Esophagus mucosa (tissue), 1 donor: ENCODE measurements at places on chromosomes 1 and 21.
A peak's percentile ranks its signal among the peaks of the same experiment; 100 is the strongest.

DNA sequence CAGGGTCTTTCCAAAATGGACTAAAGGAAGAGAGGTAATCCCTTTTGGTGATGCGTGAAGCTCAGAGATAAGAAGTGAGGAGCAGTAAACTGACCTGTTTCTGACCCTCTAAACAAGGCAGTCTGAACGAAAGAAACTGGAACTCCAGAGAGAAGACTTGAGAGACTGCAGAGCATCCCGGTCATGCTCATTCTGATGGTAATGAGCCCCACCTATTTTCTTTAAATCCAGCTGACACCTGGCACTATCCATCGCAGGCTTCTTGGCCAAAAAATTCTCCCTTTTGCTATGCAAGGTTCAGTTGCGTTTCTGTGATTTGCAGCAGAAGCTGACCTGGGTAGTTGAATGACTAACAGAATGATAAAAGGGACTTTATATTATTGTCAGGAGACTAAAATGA, 105.9 kb upstream of the KCNK2 start:
- no peak for ATAC-seq

DNA sequence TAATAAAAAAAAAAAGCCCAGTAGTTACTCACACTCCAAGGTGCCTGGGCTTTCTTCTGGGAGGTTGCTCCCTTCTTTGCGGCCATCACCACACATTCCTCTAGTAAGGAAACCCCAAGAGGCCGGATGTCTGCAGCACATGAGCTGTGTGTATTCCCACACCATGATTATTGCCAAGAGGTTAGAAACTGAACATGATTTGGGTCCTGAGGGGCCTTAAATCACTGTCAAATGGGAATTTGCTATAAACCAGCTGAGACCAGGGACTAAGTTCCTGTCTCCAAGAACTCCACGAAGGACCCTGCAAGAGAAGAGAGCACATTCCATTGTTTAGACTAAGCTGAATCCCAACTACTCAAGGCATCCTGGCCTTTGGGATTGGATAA, 85.3 kb upstream of the SSX2IP start:
- ATAC-seq, result no peak

GRCh38 chr1:18581420-18581880, 49.2 kb upstream of the PAX7 start:
- ATAC-seq, result peak; percentile 59

DNA sequence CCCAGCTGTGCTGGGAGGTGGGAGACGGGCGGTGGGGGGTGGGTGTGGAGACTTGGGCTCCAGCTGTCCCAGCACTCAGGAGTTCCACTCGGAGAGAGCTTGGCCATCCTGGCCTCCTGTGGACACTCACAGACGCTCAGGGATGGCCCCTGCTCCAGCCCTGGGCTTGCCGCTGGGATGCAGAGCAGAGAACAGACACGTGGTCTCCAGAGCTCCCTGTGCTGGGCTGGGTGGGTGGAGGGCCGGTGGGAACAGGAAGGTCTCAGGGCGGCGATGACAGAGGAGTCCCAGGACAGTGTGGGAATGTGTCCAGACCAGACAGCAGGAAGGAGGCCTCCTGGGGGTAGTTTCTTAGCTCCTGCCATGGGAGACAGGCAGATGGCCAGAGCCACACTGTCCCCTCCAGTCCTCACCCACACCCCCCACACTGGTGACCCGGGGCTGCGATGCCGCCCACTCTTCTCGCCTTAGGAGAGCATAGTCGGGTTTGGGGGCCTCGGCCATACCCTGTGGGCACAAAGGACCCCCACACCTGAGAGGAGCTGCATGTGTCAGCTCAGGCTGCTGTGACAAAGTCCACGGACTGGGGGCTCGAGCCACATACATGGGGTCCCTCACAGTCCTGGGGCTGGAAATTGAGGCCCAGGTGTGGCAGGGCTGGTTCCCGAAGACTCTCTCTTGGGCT, 2.0 kb downstream of the KRTAP10-9 start:
- ATAC-seq, result peak; percentile 20

DNA sequence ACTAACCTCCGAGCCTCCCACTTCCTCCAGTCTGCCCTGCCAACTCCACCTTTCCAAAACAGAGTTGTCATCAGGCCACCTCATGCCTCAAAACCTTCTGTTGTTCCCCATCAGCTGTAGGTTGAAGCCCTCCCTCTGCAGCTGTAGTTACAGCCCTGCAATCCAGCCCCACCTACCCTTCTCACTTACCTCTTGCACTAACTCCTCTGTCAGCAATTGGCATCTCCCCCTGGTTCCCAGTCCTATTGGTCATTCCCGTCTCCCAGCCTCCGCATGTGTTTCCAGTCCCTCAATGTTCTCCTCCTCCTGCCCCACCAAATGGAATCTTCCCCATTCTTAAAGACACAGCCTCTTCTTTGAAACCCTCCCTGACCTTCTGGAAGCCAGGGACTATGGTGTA, 100.1 kb upstream of the GCLM start:
- no peak for ATAC-seq

DNA sequence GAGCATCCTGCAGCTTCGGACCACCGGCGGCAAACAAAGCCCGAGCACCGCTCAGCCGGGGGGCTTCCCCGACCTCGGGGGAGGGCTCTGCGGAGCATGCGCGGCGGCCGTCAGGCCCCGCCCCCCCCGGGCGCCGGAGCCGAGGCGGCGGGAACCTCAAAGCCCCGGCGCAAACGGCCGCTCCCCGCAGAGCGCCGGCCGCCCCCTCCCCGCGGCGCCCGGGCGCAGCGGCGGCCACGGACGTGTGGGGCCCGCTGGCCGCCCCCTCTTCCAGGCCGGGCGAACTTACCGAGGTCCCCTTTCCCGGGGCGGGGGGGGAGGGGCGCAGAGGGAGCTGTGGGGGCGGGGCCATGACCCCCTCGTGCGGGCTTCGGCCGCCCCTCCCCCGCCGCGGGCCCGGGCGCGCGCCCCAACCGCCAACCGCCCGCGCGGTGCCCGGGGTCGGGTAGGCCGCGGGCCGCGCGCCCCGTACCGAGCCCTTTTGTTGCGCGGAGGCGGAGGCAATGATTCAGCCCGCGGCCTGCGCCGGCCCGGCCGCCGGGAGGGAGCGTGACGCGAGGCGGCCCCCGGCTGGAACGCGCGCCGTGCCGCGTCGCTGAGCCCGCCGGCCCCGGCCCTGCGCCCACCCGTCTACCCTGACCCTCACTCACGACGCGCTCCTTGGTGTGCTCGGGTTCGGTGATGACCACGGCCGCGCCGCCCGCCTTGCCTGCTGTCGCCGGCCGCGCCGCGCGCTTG, 1.7 kb downstream of the RCC2 start:
- ATAC-seq, result peak; percentile 8

GRCh38 chr1:198867182-198867581, 228.3 kb downstream of the PTPRC start:
- no peak for ATAC-seq

GRCh38 chr21:27477296-27477695, 510.4 kb upstream of the ADAMTS5 start:
- no peak for ATAC-seq

DNA sequence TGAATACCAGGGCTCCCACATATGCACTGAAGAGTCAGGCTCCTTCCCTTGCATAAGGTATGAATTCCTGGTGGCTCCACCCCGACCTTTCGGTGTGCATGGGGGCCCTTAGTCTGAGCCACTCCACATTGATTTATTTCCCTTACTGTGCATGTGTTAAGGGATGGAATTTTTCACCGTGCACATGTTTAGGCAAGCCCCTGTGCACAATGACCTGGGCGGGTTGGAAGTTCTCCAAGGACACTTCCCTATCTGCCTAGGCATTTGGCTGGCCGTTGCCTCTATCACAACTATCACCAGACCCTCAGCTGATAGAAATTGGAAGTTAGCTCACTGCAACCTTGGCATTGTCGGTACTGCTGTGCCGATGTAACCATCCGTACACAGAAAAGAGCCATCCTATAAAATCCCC, 9.7 kb downstream of the S100A6 start:
- ATAC-seq, result peak; percentile 68

DNA sequence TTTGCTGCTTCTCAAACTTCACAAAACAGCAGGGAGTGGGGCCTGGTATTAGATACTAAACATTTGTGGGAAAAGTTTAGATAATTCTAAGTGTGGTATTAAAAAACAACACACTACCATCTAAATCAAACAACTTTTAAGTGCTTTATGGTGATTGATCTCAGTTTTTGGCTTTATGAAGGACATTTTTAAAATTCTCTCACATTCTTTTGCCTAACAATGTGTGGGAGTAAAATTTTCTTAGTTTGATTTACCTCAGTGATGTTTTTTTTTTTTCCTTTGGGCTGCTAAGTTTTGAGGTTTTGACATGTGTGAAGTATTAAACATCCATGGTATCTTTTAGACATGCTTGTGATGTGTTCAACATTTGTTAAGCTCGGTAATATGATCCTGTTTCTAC, 116.2 kb downstream of the DISP1 start:
- ATAC-seq, result no peak

DNA sequence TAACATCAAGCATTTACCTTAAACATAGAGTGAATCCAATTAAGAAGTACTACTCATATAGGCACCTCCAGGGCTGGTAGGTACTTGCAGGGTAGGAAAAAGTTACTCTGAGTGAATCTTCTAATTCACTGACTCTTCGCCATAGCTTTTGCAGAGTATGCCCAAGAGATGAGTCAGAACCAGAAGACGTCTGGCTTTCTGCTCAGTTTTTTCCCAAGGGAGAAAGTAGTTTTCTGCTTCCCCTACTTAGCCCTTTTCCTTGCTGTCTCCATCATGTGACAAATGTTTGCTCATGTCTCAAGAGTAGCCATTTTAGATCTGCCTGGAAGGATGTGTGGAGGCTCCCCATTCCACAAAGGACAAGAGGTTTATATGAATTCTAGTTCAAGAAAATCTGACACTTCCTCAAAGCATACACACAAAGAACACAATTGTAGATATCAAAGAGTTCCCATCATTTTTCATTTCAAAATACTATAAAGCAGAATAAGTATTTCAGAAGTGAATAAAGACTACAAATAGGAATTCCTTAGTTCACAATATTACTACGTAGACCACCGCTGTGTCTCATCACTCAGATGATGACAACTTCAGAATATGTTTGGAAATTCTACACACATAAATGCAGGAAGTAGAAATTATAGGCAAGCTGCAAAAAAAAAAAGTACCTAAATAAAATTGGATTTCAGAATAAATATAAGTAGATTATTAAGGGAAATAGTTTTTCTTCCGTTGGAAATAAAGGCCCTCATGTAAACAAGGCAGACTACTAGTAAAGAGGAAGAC, 98.5 kb downstream of the ASH1L start:
- no peak for ATAC-seq

DNA sequence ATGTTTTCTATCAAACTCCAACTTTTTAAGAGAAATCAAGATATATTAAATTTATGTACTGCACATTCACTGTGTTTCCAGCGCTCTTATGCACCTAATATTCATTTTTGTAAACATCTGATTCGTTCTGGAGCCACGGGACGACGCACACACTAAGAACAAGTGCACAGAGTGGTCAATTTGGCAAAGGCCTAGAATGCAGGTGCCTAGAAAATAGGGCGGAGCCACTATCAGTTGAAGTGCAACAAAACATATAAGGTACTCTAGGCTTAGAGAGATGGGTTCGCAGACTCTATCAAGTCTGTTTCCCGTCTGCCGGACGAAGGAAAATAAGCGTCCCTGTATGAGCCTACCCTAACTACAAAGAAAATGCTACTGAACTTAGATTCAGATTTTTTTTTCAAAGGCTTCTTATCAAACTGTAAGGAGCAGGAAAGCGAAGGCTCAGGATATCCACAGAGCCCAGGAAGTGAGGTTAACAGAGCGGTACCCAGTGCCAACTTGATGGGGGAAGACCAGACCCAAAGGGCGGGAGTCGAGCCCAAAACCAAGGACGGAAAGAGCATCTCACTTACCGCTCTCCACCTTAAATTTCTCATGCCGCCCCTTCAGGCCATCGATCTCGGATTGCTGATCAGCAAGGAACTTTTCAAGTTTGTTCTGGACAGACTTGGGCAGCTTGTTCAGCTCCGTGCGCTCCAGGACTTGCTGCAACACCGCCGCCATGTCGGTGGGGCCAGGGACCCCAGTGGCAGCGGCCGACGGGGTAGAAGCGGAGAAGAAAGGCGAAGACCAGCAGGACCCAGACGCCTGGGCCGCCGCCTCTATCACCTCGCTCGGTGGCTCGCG, 526 bp downstream of the TPR start:
- no peak for ATAC-seq

DNA sequence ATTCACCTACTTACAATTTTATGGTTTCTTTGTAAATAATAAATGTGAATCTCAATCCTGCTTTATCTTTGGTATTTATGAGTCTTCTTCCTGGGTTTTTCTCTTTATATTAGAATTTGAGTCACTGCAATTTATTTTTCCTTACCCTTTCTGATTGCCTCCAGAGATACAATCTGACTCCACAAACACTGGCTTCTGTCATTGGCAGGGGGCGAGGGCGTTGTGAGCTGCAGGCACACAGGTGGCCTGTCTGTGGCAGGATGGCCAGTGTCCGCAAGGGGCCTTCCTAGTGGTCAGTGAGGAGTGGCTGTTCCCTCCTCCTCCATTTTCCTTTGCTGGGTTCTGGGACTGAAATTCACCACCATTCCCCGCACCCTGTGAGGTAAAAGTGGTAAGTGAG, 2.0 kb upstream of the MTARC1 start:
- no peak for ATAC-seq

DNA sequence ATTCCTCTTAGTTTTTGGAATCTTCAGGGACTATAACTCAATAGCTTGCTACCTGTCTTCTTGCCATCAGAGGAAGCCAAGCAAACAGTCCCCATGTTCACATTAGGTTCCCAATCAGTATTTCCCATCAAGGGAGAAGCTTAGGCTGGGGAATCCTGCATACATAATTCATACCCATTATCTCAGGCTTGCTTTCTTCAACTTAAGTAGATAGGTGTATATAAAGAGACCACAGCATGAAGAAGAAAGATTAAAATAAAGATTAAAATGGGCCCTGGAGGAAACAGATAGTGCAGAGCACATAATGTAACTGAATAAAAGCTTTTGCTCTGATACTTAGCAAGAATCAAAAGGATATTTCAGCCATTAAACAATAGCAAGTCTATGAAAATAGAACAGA, 29.0 kb upstream of the KCNK1 start:
- ATAC-seq, result no peak

DNA sequence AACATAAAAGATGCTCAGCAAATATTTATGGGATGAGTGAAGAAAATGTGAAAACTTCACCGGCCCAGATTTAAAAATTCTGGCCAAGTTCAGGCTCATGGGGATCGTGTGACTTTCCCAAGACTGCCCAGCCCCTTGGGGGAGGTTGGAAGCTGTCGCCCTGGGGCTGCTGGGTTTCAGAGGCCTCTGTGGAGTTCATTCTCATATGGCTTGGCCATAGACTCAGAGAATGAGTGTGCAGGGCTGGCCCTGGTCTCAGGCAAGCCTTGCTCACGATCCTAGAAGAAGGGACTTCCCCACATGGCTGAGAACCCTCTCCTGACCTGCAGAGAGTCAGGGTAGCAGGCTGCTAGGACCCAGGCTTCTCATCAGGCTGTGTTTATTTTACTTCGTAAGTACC, 24.6 kb downstream of the PADI2 start:
- ATAC-seq, result no peak

DNA sequence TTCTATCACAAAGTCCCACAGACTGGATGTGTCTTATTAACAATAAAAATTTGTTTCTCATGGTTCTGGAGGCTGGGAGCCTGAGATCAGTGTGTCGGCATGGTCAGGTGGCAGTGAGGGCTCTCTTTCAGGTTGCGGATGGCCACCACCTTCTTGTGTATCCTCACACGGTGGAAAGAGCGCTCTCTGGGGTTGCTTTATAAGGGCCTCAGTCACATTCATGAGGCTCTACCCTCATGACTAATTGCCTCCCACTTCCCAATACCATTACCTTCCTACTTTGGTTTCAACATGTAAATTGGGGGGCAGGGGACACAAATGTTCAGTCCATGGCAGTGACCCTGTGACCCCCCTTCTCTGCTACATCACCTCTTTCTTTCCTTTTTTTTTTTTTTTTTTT, 20.7 kb upstream of the MX1 start:
- no peak for ATAC-seq
